ENCODE measurements at places on chromosomes 5 and 9. TPM values are rescaled to one million over a fixed set of nuclear protein-coding genes. Genes with fewer than 3 reads are reported as not detected.
A peak's percentile ranks its signal among the peaks of the same experiment; 100 is the strongest.

The TMEFF1 gene
- total RNA-seq = not detected

The SLC25A48 gene
- total RNA-seq = 0.67 TPM

The FSTL4 gene
- total RNA-seq = not detected

The C8G gene
- total RNA-seq = 248 TPM

DNA sequence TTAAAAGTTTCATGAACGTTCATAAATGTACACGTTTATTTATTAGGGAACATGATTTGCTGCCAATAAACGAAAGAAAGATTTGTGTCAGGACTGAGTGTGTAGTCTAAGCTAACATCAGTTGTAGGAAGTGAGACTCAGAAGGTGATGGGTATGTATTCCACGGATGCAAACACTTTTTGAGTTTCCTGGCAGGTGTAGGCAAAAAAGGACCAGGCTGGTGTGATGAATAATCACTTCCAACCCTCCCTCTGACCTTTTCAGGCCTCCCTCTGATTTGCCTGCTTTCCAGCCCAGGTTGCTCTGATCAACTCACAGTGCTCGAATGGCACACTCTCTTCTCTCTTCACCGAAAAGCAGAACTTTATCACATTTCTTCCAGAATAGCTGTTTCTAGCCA lies 51.8 kb downstream of the BASP1 start:
- H3K36me3 ChIP-seq = no peaks in the 10 kb centered on the region
- no peaks in the 10 kb centered on the region for H3K4me1 ChIP-seq
- H3K4me3 ChIP-seq = no peak overlapping the region
- H3K27me3 ChIP-seq = no peaks in the 10 kb centered on the region
- H3K27ac ChIP-seq = no peak overlapping the region

- DNase-seq = no peak
- H3K27ac ChIP-seq = no peak overlapping the region
- H3K36me3 ChIP-seq = no peaks in the 10 kb centered on the region
- no peaks in the 10 kb centered on the region for H3K27me3 ChIP-seq
These were observed 28.0 kb upstream of the GRAMD2B start for GRCh38 chr5:126395198-126395597.

GRCh38 chr9:114150608-114151007 lies 4.7 kb upstream of the COL27A1 start:
- no peak overlapping the region for H3K27ac ChIP-seq
- no peak for DNase-seq
- no peaks in the 10 kb centered on the region for H3K27me3 ChIP-seq
- peaks cover 8% of the 10 kb centered on the region for H3K4me1 ChIP-seq
- H3K36me3 ChIP-seq = no peaks in the 10 kb centered on the region

GRCh38 chr5:138654281-138654867 lies 79.2 kb upstream of the HSPA9 start:
- H3K4me1 ChIP-seq = no peaks in the 10 kb centered on the region
- no peak overlapping the region for H3K4me3 ChIP-seq
- H3K27ac ChIP-seq = no peak overlapping the region
- DNase-seq = no peak
- no peaks in the 10 kb centered on the region for H3K27me3 ChIP-seq
- H3K36me3 ChIP-seq = no peaks in the 10 kb centered on the region

DNA sequence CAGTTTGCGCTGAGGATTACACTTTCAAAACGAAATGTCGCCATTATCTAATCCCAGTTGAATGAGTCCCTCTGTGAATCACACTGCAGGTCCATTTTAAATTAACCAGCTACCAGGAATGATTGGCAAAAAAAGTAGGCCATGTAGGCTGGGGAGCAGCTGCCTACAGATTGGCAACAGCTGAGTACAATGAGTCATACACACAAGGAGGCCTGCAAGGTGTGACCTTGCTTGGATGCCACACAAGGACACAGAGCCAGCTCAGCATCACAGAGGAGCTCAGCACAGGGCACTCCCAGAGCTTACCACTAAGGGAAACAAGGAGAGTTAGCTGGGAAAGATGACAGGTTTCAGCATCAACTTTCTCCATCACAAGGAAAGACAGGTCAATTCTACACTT lies 12.9 kb downstream of the HAVCR1 start:
- H3K27ac ChIP-seq = no peak overlapping the region
- H3K4me3 ChIP-seq = no peak overlapping the region
- no peaks in the 10 kb centered on the region for H3K4me1 ChIP-seq
- H3K36me3 ChIP-seq = no peaks in the 10 kb centered on the region

- H3K27me3 ChIP-seq = no peaks in the 10 kb centered on the region
- no peaks in the 10 kb centered on the region for H3K4me1 ChIP-seq
These were observed 828.1 kb upstream of the GRAMD2B start for GRCh38 chr5:125595095-125595494.

GRCh38 chr9:110700953-110701352 lies 32.4 kb downstream of the MUSK start:
- no peaks in the 10 kb centered on the region for H3K27me3 ChIP-seq
- no peak overlapping the region for H3K27ac ChIP-seq
- H3K36me3 ChIP-seq = no peaks in the 10 kb centered on the region

DNA sequence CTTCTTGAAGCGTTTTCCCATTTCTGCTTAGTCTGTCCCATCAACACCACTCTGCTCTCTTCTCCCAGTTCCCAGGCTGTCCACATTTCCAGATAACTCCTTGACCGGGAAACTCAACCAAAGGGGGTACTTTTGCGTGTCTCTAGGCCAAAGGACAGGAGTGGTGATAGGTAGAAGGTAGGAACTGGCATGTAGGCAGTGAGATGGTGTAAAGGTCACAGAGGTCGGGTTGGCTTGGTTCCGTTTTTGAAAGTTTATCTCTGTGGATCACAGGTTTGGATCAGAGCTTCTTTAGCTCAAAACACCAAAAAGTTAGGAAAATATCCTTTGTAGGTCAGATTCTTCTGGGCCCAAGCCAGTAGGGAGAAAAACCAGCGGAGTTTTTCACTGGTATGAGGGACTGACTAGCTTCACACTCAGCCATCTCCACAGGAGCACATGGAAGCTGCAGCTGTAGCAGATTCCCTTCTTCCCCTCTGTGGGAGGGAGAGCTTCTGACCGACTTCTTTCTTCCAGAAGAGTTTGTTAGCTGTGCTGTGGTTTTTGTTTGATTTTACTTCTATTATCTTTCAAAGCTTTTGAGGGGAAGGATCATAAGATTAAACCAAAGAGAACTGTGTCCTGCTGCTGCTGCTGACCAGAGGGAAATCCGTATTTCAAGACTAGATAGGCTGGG lies 98.4 kb upstream of the DMRT1 start:
- H3K27me3 ChIP-seq = no peaks in the 10 kb centered on the region
- H3K36me3 ChIP-seq = no peaks in the 10 kb centered on the region
- H3K4me3 ChIP-seq = no peak overlapping the region
- H3K4me1 ChIP-seq = peaks cover 40% of the 10 kb centered on the region
- no peak overlapping the region for H3K27ac ChIP-seq

- peak; percentile 91 for DNase-seq
- no peak overlapping the region for H3K4me3 ChIP-seq
- no peak overlapping the region for H3K27ac ChIP-seq
- H3K4me1 ChIP-seq = no peaks in the 10 kb centered on the region
- no peaks in the 10 kb centered on the region for H3K27me3 ChIP-seq
- H3K36me3 ChIP-seq = peaks cover 12% of the 10 kb centered on the region
These were observed 22.6 kb downstream of the DBH start for GRCh38 chr9:133658442-133659431.

DNA sequence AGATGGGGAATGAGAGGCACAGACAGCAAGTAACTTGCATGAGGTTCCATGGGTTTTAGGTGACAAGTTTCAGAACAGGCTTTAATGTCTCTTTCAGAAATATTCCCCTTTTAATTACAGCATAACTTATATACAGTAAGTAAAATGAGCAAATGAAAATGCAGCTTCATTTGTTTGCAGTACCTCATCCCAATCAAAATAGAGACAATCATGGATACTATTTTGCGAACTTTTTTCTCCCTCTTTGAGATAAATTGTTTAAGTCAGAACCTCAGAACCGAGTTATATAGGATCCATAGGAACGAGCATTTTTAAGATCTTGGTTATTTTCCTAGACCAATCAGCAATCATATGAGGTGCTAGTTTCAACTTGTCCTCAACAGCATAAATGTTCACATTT lies 3.5 kb downstream of the LCP2 start:
- H3K4me1 ChIP-seq = no peaks in the 10 kb centered on the region
- no peak overlapping the region for H3K27ac ChIP-seq
- no peaks in the 10 kb centered on the region for H3K36me3 ChIP-seq

GRCh38 chr5:37071901-37072581 lies 177.1 kb downstream of the CPLANE1 start:
- DNase-seq = no peak
- no peak overlapping the region for H3K27ac ChIP-seq
- H3K27me3 ChIP-seq = no peaks in the 10 kb centered on the region
- H3K36me3 ChIP-seq = no peaks in the 10 kb centered on the region
- no peaks in the 10 kb centered on the region for H3K4me1 ChIP-seq

- no peak overlapping the region for H3K4me3 ChIP-seq
- H3K4me1 ChIP-seq = no peaks in the 10 kb centered on the region
- H3K27ac ChIP-seq = no peak overlapping the region
These were observed 54.6 kb downstream of the TSSK1B start for GRCh38 chr5:113379936-113380806.

DNA sequence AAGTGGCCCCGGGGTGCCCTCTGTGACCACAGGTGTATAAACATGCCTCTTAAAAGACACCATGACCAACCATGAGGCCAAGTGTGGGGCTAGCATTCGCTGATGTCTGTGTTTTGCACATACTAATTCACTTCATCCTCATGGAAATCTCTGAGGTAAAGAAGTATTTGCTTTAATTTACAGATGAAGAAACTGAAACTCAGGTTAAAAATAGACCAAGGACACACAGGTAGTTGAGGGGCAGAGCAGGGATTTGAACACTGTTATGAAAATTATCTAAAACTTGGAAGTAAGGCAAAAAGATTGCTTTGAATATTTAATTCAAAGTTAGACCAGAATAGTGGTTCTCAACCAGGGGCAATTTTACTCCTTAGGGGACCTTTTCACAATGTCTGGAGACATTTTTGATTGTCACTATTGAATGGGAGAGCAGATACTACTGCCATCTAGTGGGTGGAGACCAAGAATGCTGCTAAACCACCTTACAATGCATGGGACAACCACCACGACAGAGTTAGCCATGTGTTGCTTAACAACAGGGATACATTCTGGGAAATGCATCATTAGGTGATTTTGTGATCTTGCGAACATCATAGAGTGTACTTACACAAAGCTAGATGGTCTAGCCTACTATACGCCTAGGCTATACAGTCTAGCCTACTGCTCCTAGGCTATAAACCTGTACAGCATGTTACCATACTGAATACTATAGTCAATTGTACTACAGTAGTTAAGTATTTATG lies 8.0 kb upstream of the FXN start:
- no peak overlapping the region for H3K4me3 ChIP-seq
- H3K27ac ChIP-seq = no peak overlapping the region
- DNase-seq = no peak

- DNase-seq = no peak
- H3K4me1 ChIP-seq = no peaks in the 10 kb centered on the region
- no peaks in the 10 kb centered on the region for H3K27me3 ChIP-seq
- H3K27ac ChIP-seq = no peak overlapping the region
These were observed 105.2 kb downstream of the WNK2 start for GRCh38 chr9:93288891-93289883.

DNA sequence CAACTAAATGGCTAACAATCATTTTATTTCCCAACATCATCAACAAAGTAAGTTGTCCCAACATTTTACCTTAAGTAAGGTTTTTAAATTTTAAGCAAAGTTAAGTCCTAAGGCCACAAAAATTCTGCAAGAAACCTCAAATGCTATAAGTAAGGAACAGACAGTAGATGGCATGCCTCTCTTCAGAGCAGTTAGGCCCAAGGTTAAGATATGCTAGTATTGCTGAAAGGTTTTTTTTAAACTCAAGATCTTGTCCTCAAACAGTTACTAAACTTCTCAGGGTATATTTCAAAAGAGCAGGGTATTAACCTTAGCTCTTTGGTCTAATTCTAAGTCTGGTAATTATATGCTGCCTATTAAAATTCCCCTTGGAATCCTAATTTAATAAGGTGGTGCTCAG lies 35.1 kb downstream of the PJA2 start:
- H3K4me3 ChIP-seq = no peak overlapping the region
- no peaks in the 10 kb centered on the region for H3K27me3 ChIP-seq
- H3K4me1 ChIP-seq = no peaks in the 10 kb centered on the region
- H3K36me3 ChIP-seq = peaks cover 25% of the 10 kb centered on the region
- no peak overlapping the region for H3K27ac ChIP-seq

DNA sequence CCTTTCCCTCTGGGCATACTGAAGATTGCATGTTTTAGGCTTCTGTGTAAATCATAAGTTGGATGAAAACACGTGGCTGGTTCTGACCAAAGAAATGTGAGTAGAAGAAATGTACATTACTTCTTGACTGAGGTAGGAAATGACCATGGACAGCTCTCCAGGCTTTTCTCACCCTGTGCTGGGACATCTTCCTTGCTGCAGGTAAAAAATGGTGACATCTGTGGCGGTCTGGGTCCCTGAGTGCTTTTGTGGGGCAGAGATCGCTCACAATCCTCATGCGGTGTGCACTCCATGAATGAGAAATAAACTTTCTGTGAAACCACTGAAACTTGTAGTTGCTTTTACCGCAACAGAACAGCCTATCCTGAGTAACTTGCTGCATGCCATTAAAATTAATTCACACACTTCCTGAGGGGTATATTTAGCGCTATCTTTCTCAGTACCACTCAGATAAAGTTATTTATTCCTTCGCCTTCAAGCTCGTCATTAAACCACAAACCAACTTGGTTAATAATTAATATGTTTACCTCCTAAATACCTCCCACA lies 730.4 kb downstream of the EFNA5 start:
- no peak for DNase-seq
- H3K4me1 ChIP-seq = no peaks in the 10 kb centered on the region
- H3K36me3 ChIP-seq = no peaks in the 10 kb centered on the region
- H3K27me3 ChIP-seq = no peaks in the 10 kb centered on the region

DNA sequence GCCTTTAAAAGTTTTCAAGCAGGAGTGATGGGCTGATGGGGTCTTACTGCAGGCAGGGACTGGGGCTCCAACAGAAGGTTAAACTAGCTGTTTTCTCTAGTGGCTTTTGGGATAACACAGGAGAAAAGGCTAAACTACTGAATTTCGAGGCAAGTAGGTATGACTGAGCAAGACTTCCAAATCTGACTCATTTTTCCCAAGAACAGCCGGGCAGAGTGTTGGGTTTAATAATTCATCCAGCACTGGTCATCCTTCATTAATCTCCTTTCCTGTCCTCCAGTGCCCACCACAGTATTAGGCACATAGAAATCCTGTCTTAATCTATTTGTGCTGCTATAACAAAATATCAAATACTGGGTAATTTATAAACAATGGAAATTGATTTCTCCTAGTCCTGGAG lies 20.5 kb downstream of the MSX2 start:
- no peak overlapping the region for H3K27ac ChIP-seq
- H3K4me1 ChIP-seq = no peaks in the 10 kb centered on the region
- H3K27me3 ChIP-seq = peaks cover 4% of the 10 kb centered on the region
- DNase-seq = no peak
